ENCODE measurements at places on chromosomes 3 and 15.

DNA sequence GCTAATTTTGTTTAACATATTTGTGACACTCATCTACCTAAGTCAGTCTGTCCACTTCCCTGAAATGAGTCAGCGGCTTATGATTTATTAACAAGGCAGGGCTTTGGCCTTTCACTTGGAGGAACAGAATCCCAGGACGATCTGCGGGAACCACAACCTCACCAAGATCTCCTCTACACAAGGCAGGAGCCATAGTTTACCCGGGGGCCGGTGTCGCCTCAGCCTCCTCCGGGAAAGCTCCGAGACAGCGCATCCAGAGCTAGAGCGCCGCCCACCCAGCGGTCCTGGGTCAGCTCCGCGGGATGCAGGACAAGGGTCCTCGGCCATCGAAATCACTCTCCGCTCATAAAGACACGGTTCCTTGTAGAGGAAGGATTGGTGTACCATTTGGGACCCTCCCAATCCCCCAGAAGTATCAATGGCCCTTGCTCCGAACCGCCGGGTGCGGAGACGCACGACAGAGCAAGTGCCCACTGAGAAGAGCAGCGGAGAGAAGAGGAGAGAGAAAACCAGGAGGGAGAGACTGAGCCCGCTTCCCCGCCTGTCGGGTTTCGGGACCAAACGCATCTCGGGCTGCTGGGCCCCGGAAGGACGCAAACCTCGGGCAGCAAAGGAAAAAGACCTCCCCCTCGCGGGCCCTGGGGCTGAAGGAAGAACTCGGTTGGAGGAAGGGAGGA, 13.1 kb upstream of the ALCAM start:
- peak overlapping the region; percentile 76 for H3K27ac ChIP-seq
- peaks cover 46% of the 10 kb centered on the region for H3K4me1 ChIP-seq
- peak overlapping the region; percentile 20 for H3K4me3 ChIP-seq
- no peak for DNase-seq

GRCh38 chr3:38015984-38016383, 13.5 kb downstream of the PLCD1 start:
- peaks cover 13% of the 10 kb centered on the region for H3K4me1 ChIP-seq
- no peaks in the 10 kb centered on the region for H3K27me3 ChIP-seq
- DNase-seq = no peak
- H3K27ac ChIP-seq = no peak overlapping the region
- no peak overlapping the region for H3K4me3 ChIP-seq

- no peak for DNase-seq
- no peaks in the 10 kb centered on the region for H3K36me3 ChIP-seq
- H3K27ac ChIP-seq = no peak overlapping the region
- no peaks in the 10 kb centered on the region for H3K4me1 ChIP-seq
Measured at GRCh38 chr3:122052968-122053367, 2.2 kb upstream of the CD86 start.

DNA sequence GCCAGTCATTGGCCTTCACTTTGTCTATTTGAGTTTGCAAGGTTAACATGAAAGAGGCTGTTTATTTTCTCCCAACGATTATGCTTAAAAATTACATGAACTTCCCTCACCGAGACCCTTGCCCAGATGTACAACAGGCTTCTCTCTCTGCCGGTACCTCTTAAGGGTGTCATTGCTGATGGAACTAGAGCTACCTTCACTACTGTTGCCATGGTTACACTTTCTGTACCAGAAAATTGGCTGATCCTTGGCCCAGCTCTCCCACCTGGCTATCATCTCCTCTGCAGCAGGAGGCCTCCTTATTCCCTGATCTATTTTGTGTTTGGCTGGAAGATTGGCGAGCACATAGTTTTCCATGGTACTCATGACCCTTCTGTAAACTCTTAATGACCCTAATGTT, 24.0 kb upstream of the LIPC start:
- H3K4me3 ChIP-seq = no peak overlapping the region
- DNase-seq = no peak
- H3K36me3 ChIP-seq = no peaks in the 10 kb centered on the region
- H3K27me3 ChIP-seq = peaks cover 5% of the 10 kb centered on the region

DNA sequence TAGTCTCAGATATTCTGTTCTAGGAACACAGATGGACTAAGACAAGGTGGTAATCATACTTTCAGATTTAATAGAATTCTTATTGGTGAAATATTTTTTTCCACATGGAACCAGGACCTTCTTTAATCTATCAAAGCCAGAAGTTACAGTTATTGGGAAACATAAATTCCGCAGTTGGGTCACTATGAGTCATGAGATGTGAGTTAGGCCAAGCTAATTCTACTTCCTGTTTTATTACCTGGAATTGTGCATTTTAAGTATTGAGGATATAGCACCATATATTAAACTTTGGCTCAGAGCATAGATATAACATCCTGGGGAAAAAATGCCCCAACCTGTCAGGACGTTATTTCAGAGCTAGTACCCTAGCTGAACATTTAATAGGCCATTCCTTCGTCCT, 96.4 kb upstream of the P3H2 start:
- H3K4me3 ChIP-seq = no peak overlapping the region
- H3K36me3 ChIP-seq = peaks cover 5% of the 10 kb centered on the region
- no peak for DNase-seq

DNA sequence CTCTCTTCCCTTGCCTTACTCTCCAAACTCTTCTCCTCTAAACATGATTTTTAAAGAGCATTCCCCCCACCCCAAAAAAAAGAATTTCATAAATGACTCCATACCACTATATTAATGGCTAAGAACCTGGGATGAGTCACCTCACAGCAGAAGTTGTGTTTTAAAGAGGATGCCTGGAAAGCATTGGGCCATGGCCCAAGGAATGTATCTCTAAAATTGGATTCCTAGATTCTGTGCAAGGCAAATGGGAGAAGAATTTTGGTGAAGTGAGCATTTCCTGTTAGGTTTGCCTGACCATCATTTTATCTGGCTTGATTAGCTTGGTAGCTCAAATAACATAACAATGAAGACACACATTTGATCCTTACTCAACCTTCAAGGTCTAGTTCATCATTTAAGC, 251.4 kb downstream of the NR1D2 start:
- H3K27ac ChIP-seq = no peak overlapping the region
- H3K27me3 ChIP-seq = no peaks in the 10 kb centered on the region
- DNase-seq = no peak
- peaks cover 5% of the 10 kb centered on the region for H3K4me1 ChIP-seq
- H3K36me3 ChIP-seq = no peaks in the 10 kb centered on the region

GRCh38 chr3:74347563-74348268, 266.7 kb downstream of the CNTN3 start:
- no peaks in the 10 kb centered on the region for H3K36me3 ChIP-seq
- no peak overlapping the region for H3K27ac ChIP-seq
- H3K4me1 ChIP-seq = no peaks in the 10 kb centered on the region
